CD4-positive, alpha-beta T cell treated with Interleukin-6 for 4 hours (primary cell): ENCODE measurements at places on chromosomes 6 and 20.

DNA sequence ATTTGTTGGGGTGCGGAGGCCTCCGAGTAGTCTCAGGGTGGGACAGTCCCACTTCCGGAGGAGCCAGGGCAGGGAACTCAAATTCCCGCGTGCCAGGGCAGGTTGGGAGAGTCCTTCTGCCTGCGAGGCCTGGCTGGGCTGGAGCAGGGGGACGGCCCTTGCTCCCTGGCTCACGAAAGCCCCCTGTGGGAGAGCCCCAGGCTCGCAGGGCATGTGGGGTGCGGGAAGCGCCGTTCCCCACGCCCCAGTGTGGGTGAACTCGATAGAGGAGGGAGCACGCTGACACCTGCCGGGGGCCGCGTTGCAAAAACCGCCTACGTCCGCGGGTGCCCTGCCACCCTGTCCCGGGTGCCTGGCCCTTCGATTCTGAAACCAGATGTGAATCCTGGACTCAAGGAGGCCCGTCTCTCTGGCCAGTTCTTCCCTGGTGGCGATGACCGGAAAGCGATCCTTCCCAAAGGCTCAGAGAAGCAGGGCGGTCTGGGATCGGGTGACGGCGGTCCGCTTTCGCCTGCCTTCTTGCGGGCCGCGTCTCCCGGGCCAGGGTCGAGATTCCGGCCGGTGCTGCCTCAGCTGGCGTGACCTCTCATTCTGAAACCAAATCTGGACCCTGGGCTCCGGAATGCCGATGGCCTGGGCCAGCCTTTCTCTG, 1846.5 kb upstream of the DEFB115 start:
- DNase-seq = no peak

- DNase-seq = no peak
Measured at GRCh38 chr6:43835872-43836419, 65.9 kb downstream of the VEGFA start.

GRCh38 chr6:157611406-157611805, 211.6 kb upstream of the SNX9 start:
- no peak for DNase-seq

GRCh38 chr6:44036196-44036595, 91.1 kb downstream of the MRPL14 start:
- DNase-seq = no peak

GRCh38 chr6:75748743-75749538, at the start of gene MYO6:
Gene MYO6, plus strand, starts transcription at chr6:75749239. Its CDS starts 68,309 bp downstream, at chr6:75817548.
- DNase-seq = peak; percentile 40

DNA sequence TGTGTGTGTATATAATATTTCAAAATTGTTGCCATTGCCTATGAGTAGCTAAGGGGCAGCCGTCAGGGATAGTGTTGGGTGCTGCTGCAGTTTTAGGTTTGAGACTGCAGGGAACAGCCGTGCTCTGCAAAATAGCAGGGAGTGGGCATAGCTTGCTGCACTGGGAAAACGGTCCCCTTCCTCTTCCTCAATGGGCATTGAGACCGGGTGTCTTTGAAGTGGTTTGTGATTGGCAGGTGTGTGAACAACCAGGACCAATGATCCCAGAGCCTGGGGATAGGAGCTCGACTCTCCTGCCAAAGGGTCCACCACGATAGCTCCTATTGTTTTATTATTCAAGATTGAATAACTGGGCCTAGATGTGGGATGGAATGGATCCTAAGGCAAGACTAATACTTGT, 5.1 kb upstream of the EBF4 start:
- no peak for DNase-seq

DNA sequence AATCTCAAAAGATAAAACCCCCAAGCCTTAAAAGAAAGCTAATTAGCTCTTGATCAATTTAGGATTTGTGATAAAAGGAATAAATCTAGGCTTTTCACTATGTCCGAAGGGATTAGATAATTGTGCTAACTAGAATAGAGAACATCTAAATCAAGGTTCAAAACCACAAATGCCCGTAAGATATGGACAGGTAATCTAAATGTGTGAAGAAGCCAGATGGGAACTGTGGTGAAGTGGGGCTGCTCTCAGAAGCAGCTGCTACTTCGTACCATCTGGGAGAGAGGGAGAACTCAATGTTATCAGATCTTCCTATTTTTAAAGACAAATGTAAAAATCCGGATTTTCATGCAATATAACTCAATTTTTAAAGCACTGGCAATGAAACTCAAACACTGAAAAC, 44.2 kb downstream of the NCOA6 start:
- DNase-seq = no peak

DNA sequence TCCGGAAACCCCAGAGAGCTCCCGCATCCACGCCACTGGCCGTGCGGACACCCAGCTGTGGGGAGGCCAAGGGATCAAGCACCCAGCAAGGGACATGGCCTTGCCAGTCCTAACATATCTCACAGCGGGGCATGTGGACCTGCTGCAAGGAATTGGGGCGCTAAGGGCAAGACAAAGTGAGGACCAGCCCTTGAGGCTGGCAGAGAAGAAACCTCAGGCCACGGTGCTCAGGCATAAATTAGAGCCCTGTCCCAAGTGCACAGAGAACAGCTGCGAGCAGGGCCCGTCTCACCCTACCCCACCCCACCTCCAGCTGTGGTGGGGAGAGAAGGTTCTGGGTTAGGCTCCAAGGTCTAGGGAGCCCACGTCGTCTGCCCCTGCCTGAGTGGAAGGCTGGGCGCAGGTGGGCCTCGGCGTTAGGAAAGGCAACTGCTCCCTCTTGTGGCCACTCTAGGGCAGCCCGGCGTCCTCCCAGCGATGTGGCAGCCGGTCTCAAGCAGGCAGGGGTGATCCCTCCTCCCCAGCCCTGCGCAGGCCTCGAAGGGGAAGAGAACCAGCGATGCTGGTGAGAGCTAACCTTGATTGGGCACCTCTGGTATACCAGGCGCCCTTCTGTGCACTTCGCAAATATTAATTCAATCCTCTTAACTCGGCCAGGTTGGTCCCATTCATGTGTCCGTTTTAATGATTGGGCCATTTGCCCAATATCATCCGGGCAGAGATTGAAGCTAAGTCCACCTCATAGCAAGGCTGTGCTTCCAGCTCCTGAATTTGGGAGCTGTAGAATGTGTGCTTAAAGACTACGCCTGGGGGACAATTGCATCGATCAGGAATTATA, 235.8 kb downstream of the NFATC2 start:
- peak; percentile 72 for DNase-seq

DNA sequence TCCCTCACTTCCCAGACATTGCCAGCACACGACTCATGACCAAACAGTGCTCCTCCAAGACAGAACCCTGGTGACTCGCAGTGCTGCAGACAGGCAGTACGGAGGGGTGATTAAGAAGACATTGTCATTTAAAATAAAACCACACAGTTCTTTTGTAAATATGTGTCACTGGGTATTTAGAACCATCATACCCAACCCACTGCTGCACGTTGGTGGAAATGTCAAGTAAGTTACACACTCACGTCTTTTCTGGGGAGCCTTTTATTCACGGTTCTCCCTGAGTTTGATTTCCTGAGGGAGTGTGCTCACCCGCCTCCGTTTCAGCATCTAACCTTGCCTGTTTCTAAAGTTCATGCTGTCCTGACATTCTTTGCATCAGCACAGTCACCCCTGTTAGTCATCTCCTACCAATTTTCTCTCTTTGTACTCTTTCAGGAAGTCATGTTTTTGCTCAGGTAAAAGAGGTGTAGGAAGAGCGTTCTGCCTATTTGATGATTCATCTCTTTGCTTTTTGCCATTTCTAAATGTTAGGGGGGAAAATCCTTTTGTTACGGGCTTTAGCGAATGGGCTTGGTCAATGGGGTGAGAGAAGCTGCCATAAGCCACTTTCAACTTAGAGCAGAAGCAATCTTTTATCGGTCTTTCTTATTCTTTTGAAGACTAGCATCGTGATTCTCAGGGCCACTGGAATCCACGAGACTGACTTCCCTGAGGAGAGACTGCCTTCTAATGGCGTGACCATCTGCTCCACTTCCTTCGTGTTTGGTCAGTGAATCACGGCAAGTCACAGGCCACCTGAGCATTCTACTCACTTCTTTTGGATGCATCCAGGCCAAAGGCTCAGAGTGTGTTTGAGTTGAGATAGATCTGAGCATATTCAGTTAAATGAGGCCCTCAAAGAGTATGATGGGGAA, 512.8 kb upstream of the JARID2 start:
- DNase-seq = peak; percentile 71

DNA sequence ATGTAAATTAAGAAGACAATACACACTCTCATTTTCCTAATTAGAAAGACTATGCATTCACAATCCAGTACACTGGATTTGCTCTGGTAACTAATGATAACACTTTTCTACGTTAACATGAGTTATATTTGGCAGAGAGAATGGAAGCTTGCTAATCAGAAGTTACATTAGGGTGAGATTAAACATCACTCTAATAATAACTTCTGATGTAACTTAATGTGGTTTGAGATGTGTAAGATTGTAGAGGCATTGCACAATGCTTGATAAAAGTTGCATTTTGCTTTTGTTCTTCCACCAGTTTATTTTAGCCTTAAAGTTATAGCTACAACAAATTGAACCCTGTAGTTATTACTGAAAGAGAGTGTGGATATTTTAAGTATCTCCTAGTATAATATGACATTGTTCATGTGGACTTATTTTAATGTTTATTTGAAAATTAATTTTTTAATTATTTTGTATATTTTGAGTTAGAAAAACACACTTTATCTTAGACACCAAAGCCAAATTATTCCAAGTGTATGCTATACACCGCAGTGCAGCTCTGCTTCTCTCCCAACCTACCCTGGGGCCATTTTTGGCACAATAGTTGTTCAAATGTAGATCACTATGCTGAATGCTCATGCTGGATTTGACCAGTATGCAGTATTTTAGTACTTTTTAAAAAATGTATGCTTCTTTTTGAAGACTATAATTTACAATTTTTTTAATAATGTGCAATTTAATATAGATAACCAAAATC, 143.2 kb downstream of the SLC16A10 start:
- no peak for DNase-seq

GRCh38 chr6:27541212-27541932, 68.5 kb upstream of the ZNF184 start:
- no peak for DNase-seq

GRCh38 chr6:11699576-11699975, 79.0 kb downstream of the ADTRP start:
- no peak for DNase-seq

DNA sequence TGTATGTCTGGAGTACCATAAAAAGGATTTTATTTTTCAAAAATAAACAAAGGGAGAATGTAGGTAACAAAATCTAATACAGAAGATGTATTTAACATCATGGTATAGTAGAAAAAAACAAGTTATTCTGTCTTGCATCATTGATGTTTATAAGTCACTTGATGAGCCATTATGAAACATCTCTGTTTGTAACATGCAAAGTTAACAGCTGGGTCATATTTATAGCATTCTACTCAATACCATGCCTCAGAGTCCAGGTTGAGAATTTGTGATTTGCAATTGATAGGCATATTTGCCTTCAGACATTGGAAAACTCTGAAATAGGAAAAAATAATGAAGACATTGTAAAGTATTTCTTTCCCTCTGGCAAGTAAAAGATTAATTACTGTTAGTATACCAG, 52.3 kb upstream of the IL20RA start:
- no peak for DNase-seq

DNA sequence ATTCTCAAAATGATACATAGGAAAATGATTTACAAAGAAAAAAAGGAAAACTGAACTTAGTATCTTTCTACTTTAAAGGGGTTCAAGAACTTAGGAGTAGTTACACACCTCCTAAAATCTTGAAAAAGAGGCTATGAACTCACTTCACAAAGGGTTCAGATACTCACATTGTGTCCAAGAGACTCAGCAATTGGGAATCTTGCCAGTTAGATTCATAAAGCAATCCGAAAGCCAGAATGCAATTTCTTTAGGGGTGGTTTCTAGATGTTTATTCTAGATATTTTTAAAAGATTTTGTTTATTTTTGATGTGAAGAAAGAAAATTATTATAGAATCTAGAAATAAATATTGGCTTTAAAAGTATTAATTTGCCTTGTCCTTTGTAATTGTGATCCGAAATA, 1.7 kb upstream of the MYB start:
- DNase-seq = no peak

GRCh38 chr6:143510991-143511891, at the start of gene FUCA2:
Gene FUCA2, minus strand, starts transcription at chr6:143511720. Its CDS starts 86 bp downstream, at chr6:143511634.
- peak; percentile 79 for DNase-seq

GRCh38 chr6:54958446-54958845, 111.9 kb downstream of the FAM83B start:
- no peak for DNase-seq

DNA sequence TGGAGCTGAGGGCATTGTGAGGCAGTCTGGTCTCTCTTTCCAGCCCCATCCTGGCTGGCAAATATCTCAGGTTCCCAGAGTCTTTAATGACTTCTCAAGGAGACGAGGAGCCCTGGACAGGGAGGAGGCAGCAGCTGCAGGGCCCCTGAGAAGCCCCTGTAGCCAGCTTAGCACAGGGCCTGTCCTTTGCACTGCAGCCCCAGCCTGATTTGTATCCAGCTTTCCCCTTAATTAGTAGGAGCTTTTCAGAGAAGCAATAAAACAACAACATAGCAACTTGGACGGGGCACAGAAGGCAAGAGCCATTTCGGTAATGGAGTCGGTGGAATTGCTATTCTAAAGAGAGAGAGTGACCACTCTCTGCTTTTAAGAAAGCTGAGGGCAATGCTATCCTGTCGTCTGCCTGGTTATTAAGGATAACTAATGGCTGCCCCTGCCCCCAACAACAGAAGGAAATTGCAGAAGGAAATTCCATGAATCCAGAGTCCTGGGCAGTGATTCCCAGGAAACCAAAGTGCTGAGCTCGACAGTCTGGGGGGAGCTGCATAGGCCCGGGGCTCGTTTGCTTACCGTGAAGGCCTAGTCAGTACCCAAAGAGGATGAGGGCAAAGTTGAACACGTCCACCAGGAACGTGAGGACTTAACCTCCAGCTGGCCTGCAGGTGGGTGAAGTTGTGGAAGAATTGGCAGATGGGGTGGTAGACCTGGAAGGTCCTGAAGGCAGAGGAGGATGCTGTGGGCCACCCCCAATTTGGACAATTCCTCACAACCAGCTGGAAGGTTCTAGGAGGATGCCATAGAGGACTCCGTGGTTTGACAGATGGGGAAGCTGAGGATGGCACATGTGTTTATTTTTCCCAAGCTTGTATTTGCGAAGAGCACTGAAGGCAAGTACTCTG, 50.3 kb downstream of the NPEPL1 start:
- DNase-seq = no peak

DNA sequence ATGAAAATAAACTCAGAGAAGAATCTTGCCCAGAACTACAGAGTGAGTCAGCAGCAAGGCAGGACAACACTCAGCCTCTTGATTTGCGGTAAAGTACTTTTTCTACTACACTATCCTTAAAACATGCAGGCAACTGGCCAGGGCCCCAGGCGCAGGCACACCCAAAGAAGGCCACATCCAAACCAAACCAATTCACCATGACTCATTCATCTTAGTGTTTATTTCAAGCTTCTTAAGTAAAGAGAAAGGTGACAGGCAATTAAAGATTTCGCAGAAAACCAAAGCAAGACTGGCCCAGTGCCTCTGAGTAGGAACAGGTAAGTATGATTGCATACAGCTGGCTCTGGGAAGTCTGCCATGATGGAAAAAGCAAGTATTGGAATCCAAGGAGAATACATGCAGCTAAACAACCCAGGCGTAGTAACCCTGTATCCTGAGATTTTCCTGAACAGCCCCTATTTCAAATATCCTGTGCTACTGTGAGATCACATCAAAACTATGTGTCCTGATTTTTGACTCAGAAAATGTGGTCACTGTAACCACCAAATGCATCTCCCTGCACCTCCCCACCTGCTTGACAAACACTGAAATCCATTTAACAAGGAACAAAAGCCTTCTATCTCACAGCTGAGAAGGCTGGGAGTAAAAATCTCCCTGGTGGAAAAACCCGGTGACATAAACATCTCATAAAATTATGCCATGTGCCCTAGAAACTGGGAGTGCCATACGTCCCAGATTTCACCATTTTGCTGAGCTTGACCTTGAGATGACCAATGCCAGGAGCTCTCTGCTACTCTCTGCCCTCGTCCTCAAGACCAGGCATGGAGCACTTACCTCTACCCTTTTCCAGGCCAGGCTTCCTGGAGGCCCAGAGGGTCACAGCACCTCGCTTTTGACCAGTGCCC, 12.4 kb downstream of the WFDC3 start:
- DNase-seq = no peak
